Hematopoietic multipotent progenitor cell treated with erythropoietin and hydrocortisone succinate and interleukin-3 and kit ligand, for 4 days (in vitro differentiated cells): ENCODE measurements at places on chromosomes 3 and 15.

GRCh38 chr3:39067286-39067685, 15.5 kb downstream of the WDR48 start:
- DNase-seq, result no peak

- DNase-seq, result no peak
Observed at GRCh38 chr3:196965112-196965803, 3.4 kb downstream of the PIGZ start.

GRCh38 chr3:106257172-106257571, 388.4 kb upstream of the CBLB start:
- DNase-seq, result no peak

DNA sequence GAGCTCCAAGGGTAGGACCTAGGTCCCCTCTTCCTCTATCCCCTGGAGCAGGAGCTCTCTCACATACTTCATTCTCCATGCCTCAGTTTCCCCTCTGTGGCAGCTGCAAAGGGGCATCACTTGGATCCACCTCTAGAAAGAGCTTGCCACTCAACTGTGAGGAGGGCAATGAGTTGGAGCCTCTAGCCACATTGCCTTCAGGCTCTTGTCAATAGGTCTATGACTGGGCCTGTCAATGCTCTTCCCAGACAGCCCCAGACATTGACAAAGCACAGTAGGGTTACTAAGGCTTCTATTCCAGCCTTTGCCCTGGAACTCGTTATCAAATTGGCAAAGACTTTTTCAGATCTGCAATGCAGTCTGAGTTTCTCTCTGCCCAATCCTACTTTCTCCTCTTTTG, 4.4 kb upstream of the VIPR1 start:
- DNase-seq, result no peak

- no peak for DNase-seq
Observed at GRCh38 chr15:70399204-70399603, 301.5 kb upstream of the TLE3 start.

DNA sequence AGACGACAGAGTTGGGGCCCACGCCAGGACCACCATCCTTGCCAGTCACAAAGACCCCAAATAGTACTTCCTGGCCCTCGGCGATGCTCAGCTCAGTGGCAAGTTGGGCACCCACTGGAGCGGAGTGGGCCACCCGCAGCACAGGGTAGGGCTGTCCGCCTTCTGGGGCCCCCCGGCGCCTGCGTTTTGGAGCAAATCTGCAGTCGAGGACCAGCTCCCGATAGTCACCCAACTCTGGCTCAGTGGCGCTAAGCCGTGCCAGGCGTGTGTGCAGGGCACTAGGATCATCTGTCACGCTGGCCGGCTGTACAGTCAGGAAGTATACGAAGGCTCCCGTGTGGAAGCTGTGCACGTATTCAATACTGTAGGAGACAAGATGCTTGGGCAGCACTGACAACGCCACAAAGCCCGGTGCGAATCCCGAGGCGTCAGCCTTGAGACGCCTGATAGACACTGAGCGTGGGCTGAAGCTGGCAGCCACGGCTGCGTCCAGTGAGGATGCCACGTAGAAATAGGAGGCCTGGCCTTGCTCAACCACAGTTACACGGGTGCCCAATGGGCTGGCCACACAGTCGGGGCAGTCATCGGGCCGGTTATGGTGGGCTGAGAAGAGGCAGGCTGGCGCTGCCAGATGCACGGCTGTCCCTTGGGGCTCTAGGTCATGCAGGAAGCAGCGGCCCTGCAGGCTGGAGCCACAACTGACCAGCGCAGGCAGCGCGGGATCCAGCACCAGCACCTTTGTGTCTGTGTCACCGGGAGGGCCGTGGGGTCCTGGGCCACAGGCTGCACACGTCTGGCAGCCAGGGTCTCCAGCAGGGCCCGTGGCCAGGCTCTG, 945 bp downstream of the MST1R start:
- DNase-seq, result no peak

DNA sequence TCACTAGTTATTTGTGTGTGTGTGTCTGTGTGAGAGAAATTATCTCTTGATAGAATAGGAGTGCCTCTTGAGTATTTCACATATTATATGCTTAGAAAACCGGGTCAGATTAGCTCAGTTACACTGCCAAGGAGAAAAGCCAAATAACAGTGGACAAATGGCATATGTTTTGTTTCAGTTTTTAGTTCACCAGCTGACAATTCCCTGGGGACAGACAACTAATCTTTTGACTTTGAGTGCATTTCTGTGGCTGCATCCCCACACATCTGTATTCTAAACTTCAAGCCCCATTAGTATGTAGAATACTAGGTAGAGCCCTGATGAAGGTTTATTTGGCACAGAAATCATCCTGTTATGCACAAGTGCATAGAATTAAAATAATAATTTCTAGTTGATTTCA, 227.7 kb upstream of the CNTN3 start:
- no peak for DNase-seq

DNA sequence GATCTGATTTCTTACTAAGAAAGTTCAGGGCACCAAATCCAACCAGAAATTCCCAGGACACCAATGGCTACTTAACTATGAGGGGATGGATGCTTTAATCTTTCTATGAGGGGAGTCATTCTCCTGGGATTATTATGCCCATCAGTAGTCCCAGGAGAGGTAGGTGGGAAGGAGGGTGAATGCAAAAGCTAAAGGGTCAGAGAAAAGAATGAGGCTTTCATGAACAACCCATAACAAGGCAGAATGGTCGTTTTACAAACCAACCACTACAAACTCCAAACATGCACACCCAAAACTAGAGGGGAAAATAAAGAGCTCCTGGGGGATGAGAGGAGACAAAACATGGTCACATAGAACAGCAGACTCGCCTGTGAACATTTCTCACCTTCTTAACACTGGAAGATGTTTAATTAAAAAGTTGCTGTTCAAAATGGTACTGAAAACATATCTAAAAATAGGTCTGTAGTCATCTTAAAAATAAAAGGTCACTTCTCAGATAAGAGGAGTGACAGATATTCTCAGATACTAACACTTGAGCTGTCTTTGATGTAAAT, 3.7 kb downstream of the STARD9 start:
- DNase-seq, result no peak

- DNase-seq, result peak; percentile 23
Observed at GRCh38 chr3:123576122-123576521, 8.7 kb downstream of the HACD2 start.

GRCh38 chr15:40398413-40398873, 7.2 kb upstream of the IVD start:
- DNase-seq, result peak; percentile 88

DNA sequence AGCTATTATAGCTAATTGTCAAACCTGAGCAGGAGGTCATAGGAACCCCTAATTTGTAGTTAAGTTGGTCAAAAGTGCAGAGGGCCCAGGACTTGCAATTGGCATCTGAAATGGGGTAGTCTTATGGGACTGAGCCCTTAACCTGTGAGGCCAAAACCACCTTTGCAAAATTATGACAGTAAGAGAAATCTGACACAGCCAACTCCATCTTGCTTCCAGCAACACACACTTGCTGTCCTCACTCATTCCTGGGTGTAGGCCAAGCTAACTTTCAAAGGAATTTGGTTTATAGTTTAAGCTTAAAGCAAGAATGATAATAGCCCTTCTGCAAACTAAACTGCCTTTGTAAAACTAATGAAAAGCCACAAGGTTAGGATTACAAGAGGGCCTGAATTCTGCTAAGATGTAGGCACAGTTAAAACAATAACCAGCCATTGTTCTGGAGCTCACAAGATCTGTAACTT, 57.6 kb upstream of the FRMD4B start:
- DNase-seq, result no peak

- no peak for DNase-seq
Observed at GRCh38 chr3:53303957-53304356, 43.4 kb downstream of the DCP1A start.

DNA sequence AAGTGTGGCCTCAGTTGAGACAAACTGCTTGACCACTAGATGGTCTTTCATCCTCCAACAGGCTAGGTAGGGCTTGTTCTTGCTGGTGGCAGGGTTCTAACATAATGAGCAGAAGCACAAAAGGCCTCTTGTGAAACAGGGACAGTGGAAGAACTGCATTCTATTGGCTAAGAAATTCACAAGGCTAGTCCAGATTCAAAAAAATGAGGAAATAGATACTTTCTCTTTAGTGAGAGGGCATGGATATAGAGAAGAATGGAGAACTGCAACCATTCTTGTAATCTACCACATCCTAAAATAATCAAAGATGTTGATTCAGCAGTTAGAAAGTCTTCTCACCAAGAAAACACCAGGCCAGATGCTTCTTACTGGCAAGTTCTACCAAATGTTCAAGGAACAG, 143.7 kb upstream of the LRIG1 start:
- DNase-seq, result no peak

GRCh38 chr3:134522541-134522940, 36.7 kb downstream of the CEP63 start:
- no peak for DNase-seq

DNA sequence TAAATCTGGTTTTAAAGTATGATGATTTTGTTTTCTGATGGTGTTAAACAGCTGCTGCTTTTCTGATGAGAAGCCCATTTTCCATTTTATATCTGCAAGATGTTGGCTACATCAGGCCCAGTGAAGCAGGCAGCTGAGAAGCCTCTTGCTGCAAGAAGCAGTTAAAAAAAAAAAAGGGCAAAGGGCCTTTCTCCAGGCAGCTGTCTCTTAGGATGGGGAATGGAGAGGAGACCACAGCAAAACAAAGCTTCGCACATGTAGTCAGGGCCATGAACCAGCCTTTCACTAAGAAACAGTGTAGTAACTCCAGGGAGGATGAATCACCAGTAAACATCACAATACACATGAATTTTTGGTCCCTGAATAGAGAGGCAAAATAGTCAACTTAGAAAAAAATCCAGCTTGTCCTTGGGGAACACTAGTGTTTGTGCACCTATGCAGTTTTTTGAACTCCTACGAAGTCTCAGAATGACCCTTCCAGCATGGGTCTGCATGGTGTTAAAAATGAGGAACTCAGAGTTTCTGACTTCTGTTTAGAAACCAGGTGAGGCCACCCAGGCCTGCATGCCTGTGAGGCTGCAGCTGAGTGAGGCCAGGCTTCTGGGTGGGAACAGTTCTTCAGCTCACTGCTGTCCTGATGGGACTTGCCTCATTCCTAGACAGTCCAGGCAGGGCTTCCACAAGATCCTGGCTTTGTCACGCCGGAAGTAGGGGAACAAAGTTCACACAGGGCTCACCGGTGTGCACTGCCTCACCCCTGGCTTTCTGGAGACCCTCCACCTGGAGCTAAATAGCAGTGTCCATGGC, 518.7 kb downstream of the MCTP2 start:
- DNase-seq, result no peak

- DNase-seq, result no peak
Observed at GRCh38 chr3:186088335-186088734, 20.6 kb downstream of the ETV5 start.

GRCh38 chr3:101043687-101044078, 50.5 kb upstream of the ABI3BP start:
- DNase-seq, result no peak

DNA sequence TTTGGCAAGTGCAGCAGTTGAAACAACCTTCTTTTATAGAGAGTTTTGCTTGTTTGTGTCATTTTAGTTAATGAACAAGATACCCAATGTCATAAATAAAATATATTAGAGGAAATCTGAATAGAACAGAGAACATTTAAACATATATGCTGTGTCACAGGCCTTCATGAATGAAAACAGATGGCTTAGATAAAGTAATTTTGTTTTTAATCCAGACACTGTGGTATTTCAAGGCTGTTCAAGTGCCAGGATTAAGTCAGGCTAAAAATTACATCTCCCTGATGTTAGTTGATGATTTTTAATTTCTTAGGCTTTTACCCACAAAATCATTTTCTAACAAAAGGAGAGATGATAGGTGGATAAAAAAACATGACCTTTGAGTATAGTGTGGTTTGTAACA, 4.9 kb upstream of the ACKR4 start:
- DNase-seq, result no peak

DNA sequence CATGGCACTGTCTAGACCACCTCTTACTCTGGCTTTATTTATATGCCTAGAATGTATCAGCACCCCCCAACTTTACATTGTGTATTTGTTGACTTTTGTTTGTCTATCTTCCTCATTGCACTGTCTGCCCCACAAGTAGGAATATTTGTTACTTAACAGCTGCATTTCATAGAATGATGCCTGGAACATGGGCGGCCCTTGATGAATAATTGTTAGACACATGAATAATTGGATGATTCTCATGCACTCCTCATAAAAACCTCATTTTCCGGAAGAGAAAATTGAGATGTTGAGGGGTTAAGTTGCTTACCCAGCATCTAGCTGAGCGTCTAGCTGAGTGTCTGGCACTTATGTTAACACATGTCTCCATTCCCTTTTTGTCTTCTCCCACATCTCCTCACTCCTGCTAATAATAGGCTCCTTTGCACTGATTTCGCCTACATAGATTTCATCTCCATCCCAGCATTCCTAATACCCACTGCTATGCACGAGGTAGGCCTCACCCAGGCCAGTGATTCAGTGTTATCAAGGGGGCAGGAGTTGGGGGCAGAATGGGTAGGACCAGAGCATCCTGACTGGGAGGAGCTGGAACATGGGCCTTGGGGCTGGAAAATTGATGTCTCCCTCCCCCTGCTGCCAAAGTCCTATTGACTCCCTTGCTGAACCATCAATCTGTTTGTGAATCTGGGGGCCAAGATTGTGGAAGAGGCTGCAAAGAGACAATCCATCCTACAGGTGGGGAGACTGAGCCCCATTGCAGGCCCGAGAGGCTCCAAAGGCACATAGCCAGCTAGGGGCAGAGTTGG, 7.8 kb upstream of the WNT7A start:
- no peak for DNase-seq

DNA sequence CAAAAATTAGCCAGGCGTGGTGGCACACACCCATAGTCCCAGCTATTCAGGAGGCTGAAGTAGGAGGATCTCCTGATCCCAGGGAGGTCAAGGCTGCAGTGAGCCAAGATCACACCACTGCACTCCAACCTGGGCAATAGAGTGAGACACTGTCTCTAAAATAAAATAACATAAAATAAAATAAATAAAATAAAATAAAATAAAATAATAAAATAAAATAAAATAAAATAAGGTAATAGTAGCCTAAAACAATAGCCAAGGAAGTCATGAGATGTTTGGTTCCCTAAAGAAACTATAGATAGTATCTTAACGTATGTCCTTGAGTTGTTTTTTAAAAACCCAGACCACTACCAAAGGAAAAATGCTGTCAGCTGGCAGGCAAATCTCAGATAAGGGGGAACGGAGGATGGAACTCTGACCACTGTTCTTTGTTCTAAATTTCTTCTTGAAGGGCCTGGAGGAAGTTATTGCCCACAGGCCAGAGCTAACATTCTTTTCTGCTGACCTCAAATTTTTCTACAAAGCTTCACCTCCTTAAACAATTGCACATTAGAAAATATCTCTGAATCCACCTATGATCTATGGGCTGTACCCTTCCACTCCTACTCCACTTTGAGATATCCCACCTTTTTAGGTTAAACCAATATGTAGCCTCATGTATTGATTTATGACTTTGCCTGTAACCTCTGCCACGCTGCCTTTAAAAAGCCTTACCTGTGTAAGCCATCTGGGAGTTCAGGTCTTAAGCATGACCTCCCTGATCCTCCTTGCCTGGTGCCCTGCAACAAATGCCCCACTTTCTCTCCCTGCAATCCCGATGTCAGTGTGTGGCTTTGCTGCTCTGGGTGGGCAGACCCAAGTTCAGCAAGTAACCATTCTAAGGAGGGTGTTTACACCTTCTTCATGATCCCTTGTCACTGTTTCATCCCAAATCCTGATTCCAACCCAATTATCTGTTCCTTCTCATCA, 126.2 kb upstream of the BHLHE40 start:
- peak; percentile 61 for DNase-seq

- DNase-seq, result no peak
Observed at GRCh38 chr3:74599564-74599963, 14.9 kb downstream of the CNTN3 start.
